Epithelial cell of prostate (primary cell): ENCODE measurements at places on chromosomes 4 and X.
A peak's percentile ranks its signal among the peaks of the same experiment; 100 is the strongest.

DNA sequence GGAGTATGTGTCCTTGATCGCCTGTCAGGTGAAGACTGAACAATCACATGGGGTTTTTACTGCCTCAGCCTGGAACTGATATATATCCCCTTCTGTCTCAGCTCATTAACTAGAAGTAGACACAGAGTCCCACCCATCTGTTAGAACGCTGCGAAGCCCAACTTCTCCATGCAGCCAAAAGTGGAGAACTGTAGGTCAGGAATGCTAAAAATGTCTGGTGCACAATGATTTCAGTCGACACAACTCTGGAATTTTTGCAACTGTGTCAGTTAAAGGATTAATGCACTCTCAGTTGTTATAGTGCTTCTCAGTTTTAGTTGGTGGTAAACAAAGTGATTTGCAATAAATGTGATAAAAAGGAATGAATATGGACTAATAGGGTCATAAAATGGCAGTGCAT lies 287.2 kb downstream of the INPP4B start:
- DNase-seq, result no peak

DNA sequence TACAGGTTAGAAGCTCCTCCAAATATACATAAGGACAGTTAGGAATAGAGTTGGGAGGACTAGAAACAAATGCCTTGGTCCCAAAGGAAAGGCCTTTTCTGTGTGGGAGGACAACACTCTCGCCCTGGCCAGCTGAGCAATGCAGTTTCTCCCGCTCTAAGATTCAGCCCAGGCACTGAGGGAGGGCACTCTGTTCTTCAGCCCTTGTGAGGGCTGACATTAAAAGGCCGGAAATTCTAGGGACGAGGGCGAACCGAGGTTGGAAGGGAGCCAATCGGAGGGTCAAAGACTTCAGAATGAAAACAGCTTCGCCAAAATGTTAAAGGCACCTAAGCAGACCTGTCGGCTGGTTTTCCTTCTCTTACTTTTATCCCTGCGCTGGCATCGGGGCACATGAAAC lies 2.9 kb upstream of the PTCHD1 start:
- no peak for DNase-seq

GRCh38 chr4:182923366-182923765 lies 6.2 kb upstream of the DCTD start:
- DNase-seq, result no peak

DNA sequence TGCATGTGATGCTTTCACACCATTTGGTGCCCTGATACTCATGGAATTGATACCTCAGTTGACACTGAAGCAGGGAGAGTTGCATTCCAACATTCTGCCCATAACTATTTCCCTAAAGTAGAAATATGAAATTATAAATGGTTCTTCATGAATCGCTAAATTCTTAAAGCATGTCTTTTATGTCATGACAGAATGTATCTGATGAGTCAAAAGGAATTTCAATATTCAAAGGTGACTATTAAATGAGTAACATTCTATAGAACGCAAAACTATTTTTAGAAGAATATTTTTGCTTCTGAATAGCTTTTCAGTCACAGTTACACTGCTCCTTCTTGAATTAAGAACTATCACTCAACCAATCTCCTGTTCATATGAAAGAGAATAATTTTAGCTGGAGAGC lies 152.8 kb downstream of the ADGRA3 start:
- DNase-seq, result no peak

GRCh38 chr4:22003878-22004277 lies 55.3 kb upstream of the KCNIP4 start:
- no peak for DNase-seq

DNA sequence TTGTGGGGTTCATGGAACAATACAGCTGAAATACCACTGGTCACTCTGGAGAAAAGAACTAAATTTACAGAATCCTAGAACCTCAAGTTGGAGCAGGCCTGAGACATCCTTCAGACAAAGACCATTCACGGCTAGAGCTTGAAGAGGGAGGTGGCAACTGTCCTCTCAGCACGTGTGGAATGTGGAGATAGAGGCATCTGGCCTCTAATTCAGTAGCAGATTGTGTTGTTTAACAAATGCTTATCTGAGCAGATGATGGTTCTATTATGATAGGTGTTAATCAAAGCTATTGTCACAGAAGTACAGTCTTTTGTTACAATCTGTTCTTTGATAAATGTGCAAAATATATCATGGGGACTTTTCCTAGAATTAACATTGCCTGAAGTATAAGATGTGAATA lies 121.7 kb upstream of the KCNIP4 start:
- DNase-seq, result no peak

DNA sequence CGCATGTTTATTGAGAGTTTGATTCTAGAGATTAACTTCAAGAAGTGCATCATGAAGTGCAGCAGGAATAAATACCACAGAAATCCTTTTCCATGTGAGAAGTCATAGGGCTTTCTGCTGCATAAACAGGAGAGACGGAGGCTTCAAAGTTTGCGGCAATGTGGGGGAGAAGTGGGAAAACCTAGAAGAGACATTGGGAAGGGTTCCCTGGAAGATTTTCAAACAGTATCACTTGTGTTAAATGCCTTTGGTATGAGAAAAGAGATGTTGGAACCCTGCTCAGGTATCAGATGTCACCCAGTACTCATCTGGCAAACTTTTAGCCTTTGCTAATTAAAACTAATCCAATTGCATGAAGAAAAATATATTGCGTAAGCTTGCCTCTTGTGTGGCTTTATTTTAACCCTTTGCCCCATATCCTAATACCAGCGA lies 15.4 kb downstream of the NHS start:
- DNase-seq, result no peak

DNA sequence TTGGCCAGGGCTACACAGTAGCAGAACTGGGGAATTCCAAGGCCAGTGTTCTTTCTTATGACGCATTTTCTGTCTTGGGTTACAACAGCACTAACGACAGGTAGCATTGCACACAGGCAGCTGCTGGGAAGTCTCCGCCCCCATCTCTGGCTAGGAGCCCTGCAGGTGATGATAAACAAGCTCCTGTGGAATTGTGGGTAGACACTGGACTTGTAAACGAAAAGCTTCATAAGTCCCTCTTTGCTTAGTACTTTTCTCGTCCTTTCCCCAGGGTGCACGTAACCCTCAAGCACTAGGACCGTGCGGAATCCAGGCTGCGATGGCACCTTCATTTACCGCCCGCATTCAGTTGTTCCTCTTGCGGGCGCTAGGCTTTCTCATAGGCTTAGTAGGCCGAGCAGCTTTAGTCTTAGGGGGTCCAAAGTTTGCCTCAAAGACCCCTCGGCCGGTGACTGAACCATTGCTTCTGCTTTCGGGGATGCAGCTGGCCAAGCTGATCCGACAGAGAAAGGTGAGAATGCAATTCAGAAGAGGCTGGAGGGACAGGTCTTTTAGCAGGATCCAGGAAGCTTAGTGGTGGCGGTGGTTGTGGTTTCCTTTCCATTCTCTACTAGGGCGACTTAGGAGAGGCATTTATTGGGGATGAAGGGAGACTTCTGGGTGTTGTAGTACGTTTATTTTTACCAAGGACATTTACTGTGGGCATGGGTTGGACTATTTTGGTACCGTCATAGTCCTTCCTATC lies at the start of gene FAAH2:
TSS of gene FAAH2 (plus strand) at position 200 of the 745 bp plus-strand sequence. CDS start at position 320, 120 bp downstream.
- DNase-seq, result peak; percentile 88

GRCh38 chr4:26034849-26035248 lies 120.8 kb downstream of the SMIM20 start:
- DNase-seq, result no peak

DNA sequence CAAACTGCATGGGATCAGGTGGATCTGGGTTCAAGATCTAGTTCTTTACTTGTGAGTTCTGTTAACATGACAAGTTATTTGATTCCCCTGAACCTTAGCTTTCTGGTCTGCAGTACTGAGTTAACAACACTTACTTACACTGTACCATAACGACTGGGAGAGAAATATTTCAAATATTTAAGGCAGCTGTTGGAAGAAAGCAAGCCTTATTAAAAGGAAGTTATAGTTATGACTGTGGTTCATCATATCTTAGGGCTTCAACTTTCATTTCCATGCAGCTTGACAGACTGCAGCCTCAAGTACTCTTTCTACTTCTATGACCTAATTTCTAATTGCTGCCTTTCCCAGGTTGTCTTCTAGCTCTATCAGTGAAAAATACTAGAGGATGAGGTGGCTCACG lies 40.0 kb upstream of the PDGFRA start:
- DNase-seq, result no peak

GRCh38 chr4:687971-688853 lies 739 bp downstream of the SLC49A3 start:
- DNase-seq, result no peak

GRCh38 chr4:6887591-6888371 lies 21.8 kb upstream of the TBC1D14 start:
- no peak for DNase-seq

DNA sequence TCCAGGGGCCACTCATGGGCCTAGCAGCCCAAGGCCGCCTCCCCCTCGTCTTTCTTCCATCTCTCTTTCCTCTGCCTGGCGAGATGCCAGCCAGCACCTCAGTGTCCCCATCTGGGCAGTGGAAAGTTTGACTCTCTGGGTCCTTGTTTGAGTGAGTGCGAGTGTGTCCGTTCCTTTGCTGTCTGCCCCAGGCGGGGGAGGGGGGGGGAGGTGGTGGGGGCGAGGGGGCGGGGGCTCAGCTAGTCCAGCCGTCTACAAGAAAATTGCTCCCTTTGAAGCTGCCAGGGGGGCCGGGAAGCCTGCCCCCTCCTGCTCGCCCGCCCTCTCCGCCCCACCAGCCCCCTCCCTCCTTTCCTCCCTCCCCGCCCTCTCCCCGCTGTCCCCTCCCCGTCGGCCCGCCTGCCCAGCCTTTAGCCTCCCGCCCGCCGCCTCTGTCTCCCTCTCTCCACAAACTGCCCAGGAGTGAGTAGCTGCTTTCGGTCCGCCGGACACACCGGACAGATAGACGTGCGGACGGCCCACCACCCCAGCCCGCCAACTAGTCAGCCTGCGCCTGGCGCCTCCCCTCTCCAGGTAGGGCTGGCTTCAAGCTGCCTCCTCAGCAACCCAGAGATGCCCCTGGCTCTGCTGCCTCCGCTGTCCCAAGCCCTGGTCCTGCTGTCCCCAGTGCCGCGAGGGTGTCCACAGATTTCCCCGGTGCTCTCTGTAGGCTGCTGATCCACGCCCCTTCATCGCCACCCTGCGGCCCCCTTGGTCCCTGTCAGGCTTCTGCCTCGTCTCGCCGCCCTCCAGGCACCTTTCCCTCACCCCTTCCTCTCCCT lies at the start of gene BGN:
TSS of gene BGN (plus strand) at position 440 of the 821 bp plus-strand sequence. CDS start 9,652 bp downstream, outside the sequence.
- no peak for DNase-seq

DNA sequence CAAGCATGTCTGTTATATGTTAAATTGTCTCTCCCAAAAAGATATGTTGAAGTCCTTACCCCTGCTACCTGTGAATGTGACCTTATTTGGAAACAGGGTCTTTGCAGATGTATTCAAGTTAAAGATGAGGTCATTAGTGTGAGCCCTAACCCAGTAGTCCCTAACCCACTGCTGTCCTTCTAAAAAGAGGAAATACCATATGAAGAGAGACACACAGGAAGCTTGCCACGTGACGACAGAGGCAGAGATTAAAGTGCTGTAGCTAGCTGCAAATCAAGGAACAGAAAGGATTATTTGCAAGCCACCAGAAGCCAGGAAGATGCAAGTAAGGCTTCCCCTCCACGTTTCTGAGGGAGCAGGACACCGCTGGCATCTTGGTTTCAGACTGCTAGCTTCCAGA lies 150.1 kb downstream of the HNRNPD start:
- no peak for DNase-seq
